A172 (cell line): ENCODE measurements at places on chromosomes 5 and 9. TPM values are rescaled to one million over a fixed set of nuclear protein-coding genes. Genes with fewer than 3 reads are reported as not detected.

DNA sequence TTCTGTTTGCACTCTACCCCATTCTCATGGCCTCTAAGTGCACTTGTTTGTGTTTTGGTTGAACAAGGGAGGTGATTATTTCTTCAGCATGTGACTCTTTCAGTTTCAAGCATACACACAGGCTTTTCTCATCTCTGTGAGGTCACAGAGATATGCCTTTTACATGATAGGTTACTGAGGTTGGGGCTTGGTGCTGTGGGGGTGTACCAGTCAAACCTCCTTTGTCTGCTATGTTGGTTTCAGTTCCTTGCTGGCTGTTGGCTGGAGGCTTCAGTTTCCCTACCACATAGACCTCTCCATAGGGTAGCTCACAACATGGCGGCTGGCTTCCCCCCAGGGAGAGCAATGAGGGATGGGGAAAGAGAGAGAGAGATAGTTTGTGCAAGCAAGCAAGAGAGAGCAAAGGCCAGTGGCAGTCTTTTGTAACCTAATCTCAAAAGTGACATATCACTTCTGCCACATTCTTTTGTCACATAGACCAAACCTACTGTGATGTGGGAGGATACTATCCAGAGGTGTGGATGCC, 96.7 kb upstream of the SEMA6A start:
- no peak for DNase-seq

Gene NPDC1
- total RNA-seq, result 47.4 and 49.6 TPM in 2 replicates

Gene KLF9
- total RNA-seq, result 0.81 and 1.1 TPM in 2 replicates

Gene MYOT
- not detected in 2 replicates for total RNA-seq
